Stimulated activated CD8-positive, alpha-beta memory T cell treated with anti-CD3 and anti-CD28 coated beads, Interleukin-4, amount 100 ng/mL, for 4 hours (primary cell): ENCODE measurements at places on chromosomes 5 and 9.

GRCh38 chr5:111976705-111977435, 219.9 kb upstream of the NREP start:
- DNase-seq = no peak

GRCh38 chr5:173517648-173518047, 98.8 kb downstream of the BOD1 start:
- DNase-seq = no peak

DNA sequence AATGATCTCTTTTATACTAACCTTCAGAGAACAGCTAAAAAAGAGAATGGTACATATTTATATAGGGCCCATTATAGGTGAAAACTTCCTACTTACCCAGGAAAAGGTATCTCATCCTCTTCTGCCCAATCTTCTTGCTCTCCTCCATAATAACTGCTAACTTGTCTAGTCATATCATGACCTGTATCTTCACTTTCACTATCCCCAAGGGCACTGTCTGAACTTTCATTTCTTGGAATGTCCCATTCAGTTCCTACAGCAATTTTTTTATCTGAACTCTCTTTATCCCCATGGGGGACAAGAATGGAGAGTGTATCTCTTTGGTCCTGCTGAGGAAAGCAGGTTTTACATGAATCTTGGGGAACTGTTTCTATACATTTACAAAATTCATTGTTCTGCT, 36.4 kb upstream of the RAPGEF6 start:
- no peak for DNase-seq

DNA sequence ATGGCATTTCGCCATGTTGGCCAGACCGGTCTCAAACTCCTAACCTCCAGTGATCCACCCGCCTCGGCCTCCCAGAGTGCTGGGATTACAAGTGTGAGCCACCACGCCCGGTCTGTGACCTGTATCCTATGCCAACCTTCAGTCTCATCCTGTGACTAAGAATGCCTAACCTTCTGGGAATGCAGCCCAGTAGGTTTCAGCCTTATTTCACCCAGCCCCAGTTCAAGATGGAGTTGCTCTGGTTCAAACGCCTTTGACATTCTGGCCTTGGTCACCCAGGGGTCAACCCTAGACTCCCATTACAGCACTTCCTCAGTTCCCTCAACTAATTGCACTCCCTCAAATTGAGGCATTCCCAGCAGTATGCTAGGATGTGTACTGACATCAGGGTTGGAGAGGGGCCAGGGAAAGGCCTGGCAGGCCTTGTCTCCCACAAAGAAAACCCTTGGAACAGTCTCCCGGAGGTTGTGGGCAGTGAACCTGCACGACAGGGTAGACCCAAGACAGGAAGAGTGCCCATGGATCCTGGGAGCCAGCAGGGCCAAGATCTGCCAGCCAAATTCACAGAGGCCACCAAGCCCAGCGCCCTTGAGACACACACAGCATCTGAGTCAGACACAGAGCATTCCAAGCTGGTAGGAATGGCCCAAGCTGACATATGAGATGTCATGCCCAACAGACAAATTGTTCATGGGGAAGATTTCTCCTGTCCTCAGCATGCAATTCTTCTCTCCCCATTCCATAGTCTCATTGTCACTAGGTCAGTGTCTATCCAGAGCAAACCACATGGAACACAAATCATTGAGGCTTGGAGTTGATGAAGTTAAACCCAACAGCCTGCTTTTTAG, 24.9 kb upstream of the SMU1 start:
- no peak for DNase-seq

DNA sequence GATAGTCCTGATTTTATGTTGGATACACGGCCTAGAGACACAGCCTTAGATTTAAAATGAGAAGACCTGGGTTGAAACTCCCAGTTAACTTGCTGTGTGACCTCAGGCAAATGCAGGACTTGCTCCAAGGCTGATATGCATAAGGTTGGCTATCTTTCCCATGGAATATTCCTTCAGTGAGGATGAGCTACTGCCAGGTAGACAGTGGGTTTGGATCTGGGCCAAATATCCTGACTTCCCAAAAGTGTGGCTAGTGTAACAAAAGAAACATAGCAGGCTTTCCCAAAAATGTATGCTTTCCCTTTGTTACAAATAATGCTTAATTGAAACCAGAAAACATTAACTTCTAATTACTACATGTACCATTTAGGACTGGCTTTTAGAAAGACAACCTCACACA, 697 bp upstream of the XPA start:
- no peak for DNase-seq

DNA sequence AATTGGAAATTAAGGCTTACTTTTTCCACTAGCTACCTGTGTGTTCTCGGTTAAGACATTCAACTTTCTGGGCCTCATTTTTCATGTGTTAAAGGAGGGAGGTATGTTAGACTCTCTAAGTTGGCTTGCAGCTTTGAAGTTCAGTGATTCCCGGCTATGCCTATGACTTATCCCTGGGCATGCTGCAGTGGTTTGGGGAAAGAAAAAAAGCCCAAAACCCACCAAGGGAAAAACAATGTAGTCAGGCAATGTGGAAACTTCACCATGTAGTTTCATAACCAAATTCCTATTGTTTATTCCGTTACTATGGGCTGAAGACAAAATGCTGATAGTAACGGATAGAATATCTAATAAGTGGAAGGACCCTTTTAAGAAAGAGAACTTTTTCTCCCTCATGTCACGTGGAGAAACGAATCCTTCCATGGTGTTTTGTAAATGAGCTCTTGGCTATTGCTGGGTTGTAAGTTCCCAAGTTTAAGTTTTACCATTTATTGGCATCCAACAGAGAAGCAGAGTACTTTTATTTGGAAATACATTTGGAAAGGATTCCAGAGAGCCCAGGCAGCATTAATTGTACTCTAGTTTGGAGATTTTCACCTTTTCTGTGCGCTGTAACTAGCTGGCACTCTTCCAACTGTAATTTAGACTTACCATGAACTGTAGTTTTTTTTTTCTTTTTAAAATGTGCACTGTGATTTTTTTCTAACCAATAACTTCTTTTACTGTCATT, 84.9 kb upstream of the MPDZ start:
- DNase-seq = no peak

DNA sequence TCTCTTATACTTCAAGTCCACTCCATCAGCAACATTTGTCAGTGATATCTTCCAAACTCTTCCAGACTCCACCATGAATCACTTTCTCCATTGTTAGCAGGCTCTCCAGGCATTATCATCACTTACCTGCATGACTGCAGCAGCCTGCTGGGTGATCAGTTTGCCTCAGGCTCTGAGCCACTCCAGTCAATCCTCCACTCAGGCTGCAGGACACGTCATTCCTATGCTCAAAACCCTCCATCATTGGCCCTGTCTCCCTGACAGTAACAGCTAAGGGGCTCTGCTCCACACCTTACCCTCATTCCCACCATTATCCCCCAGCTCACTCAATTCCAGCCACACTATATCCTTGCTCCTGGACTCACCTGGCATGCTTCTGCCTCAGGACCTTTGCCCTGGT, 10.7 kb downstream of the DIRAS2 start:
- DNase-seq = no peak

DNA sequence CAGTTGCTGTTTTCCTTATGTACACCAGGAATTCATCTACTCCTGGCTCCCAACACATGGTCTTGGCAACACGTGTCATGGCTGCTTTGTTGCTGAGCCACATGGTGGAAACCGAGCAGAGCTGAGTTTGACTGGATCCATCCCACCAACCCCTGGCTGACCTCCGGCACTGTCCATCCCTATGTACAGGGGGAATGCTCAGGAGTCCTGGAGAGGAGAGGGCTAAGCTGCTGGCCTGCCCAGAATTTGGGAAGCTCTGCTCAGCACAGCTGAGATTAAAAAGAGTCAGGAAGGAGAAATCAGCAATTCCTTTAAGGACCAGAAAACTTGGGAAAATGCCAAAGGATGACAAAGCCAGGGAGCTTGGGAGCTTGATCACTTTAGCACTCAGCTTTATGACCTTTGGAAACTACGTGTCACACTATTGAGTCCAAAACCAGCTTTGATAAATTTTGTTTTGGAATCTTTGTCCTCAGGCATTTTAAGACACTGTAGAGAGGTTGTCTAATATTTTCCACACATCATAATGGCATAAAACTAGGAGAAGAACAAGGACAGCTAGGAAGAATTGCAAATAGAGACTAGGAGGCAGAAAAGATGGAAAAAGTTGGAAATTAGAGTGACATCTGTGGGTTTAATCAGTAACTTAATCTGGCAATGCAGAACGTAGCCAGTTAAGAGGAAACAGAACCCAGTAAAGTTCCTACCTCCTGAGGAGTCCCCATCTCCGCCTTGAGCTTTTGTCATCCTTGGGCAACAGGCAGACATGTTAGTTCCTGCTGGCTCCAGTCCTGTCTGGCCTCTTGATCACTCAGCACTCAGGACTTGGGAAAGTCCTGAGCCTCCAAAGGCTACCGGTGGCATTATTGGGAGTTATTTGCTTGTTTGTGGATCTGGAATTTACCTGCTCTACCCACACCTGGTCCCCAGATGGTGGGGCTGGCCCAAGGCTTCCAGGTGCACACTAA, 62.5 kb upstream of the PLPP1 start:
- DNase-seq = no peak

- no peak for DNase-seq
These were observed 94.7 kb downstream of the PPARGC1B start for GRCh38 chr5:149824846-149825245.

- DNase-seq = no peak
These were observed 2.2 kb upstream of the CEL start for GRCh38 chr9:133059623-133060022.
